ENCODE measurements at places on chromosomes 12 and 14.

GRCh38 chr14:55556929-55557623, 22.9 kb upstream of the KTN1 start:
- DNase-seq, result peak; percentile 38

DNA sequence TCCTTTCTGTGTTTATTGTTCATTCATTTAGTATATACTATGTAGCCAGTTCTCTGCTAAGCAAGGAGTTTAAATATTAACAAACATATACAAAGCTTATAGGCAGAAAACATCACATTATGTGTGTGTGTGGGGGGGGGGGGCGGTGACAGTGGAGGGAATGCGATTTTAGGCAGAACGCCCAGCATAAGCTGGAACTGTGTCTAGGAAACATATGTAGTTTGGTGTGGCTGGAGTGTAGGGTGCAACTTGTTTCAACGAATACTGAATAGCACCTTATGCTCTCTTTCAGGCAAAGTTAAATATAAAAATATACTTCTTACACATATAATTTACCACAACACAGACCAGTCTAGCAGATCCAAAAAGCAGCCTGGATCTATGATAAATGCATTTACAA, 980.6 kb downstream of the SLC6A15 start:
- DNase-seq, result no peak

- DNase-seq, result no peak
Observed at GRCh38 chr12:108568338-108569154, 6.2 kb downstream of the ISCU start.

GRCh38 chr12:13536219-13536910, 339.8 kb downstream of the EMP1 start:
- no peak for DNase-seq

DNA sequence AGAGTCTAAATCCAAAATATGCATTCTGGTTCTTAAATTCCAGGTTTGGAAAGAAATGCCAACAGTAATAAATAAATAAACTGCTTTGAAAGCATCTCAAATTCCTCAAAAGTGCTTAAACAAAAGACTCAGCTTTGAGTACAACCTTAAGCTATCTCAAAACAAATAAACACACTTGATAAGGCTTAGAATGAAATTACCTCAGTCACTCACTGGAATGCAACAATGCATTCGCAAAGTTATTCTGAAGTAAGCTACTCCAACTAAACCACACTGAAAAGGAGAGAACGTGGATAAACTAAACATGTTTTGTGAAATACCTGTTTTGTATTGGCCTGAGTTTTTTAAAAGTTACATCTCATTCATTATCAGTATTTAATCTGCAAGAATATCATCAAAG, 1.2 kb downstream of the SPTSSA start:
- no peak for DNase-seq

DNA sequence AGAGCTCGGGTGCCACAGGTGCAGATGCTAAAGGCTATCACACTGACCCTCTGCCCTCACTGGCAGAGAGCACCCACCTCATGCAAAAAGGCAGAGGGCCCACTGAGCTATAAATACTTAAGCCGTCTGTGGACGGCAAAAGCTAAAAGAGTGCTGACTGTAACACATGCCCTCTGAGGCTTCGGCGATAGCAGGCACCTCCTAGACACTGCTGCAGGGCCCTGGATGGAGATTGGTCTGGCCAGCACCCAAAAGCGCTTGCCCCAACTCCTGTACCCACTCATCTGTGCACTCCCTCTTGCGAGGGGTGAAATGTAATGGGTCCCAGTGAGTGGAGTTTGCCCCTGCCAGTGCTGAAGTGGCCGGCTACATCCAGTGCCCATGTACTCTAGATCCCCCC, 148.7 kb downstream of the SLC16A7 start:
- DNase-seq, result no peak

- DNase-seq, result no peak
Observed at GRCh38 chr14:54169254-54169924, 212.8 kb upstream of the BMP4 start.

- no peak for DNase-seq
Observed at GRCh38 chr12:68772714-68773113, 26.7 kb downstream of the SLC35E3 start.

DNA sequence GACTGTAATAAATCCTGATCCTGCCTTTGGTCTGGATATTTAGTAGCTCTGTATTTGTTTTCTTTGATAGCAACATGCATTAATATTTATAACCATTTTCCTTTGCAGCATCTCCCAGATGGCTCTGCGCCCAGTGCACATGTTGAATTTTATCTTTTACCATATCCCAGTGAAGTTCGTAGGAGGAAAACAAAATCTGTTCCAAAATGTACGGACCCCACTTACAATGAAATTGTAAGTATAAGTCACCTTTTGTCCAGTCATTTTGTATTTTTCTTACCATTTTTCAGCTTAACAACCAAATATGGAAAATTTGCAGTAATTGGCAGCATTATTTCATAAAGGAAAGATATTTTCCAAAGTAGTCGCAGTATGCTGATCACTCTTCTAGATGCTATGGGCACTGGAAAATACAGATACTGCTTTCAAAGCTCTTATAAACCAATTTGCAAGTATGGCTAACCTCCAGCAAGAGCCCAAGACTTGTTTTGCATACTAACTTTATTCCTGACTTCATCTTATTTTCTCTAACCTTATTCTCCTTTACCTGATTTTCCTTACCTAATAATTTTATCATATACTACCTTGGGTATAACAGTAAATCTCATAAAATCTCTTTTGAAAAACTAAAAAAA, 97.4 kb downstream of the PLCZ1 start:
- DNase-seq, result no peak

DNA sequence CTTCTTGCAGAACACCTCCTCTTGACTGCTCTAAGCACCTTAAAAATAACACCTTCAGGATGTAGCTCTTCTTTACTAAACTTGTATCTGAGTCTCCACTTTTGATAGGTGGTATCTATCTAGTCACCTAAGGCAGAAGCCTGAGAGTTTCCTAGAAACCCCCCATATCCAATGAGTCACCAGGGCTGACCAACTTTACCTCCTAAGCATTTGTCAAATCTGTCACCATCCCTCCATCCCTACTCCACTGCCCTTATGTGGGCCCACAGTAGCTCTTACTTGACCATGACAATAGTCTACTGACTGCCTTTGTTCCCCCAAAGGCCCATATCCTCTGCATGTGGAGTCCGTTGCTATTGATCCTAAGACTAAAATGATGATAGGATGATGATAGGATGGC, 15.9 kb downstream of the AVIL start:
- no peak for DNase-seq

All from D341Med (cell line).